ENCODE measurements at places on chromosomes 5 and 9. TPM values are rescaled to one million over a fixed set of nuclear protein-coding genes. Genes with fewer than 3 reads are reported as not detected.

The JAKMIP2 gene
- 0.09 TPM for polyA plus RNA-seq

The TAF11L5 gene
- polyA plus RNA-seq = not detected

The STX17 gene
- polyA plus RNA-seq = 7.8 TPM

The DNM1 gene
- 2.5 TPM for polyA plus RNA-seq

The GADD45G gene
- 56.0 TPM for polyA plus RNA-seq

DNA sequence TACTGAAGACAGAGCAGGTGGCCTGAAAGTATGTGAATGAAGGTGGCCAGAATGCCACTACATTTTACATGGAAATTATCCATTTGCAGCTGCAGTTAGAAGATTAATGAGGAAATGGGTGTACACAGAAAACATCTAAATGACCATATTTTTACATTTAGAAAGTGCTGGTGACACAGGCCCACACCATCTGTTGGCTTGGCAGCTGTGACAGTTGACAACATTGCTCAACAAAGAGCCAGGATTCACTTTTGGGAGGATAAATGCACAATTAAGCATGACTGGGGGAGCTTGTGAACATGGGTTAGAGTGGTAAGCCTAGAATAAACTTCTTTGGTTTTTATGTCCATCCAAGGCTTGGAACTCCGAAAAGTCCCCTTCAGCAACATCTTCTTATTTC is 360.5 kb downstream of the KCTD16 start:
- no peak for DNase-seq

- DNase-seq = no peak
Observed at GRCh38 chr5:24904981-24905517, 260.3 kb upstream of the CDH10 start.

DNA sequence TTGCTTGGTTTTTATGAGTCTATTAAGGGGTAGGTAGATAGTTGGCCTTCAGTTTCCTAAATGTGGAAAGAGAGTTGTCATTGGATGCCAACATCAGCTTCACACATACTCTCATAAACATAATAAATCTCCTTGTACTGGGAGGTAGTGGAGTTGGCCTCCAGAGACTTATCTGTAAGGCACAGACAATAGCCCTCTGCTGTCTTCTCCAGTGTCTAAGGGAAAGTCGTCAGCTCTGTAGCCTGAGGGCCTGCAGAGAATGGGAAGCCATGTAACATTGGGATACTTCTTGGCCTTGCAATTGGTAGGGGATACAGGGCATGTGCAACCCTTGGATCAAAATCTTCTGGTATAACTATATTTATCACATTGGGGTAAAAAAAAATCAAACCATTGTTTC is 331.9 kb upstream of the KLF9 start:
- no peak for DNase-seq

DNA sequence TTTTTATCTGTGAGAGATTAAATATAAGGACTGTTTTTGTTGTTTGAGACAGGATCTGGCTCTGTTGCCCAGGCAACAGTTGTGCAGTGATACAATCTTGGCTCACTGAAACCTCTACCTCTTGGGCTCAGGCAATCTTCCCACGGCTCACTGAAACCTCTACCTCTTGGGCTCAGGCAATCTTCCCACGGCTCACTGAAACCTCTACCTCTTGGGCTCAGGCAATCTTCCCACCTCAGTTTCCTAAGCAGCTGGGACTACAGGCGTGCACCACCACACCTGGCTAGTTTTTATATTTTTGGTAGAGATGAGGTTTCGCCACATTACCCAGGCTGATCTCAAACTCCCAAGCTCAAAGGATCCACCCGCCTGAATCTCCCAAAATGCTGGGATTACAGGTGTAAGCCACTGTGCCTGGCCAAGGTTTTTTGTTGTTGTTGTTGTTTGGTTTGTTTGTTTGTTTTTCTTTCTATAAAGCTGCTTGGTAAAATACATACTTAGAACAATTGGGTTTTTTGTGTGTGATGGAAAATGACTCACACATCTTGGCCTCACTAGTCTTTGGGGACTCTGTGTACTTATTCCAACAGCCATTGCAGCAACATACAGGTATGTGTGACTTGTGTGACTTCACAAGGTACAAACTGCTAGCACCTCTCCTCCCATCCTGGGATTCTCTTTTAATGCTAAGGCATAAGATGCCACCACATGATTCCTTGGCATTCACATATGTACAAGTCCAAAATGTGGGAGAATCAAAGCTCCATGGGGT is 36.5 kb upstream of the RASA1 start:
- DNase-seq = no peak

DNA sequence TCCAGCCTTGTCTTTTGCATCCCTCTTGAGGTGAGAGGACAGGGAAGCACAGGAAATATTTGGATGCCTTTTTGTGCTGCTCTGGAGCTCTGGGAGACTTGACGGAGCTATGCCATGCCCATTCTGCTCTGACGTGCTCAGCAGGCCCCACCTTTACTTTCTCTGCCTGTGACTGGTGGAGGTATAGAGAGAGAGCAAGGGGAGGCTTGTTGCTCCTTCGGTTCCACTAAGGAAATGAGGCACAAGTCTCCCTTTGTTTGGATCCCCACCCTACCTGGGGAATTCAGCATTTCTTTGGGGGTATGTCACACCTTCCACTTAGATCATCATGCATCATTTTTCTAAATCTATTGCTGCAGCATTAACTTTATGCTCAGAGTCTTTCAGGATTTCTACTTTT is 121.8 kb upstream of the CNTLN start:
- no peak for DNase-seq

DNA sequence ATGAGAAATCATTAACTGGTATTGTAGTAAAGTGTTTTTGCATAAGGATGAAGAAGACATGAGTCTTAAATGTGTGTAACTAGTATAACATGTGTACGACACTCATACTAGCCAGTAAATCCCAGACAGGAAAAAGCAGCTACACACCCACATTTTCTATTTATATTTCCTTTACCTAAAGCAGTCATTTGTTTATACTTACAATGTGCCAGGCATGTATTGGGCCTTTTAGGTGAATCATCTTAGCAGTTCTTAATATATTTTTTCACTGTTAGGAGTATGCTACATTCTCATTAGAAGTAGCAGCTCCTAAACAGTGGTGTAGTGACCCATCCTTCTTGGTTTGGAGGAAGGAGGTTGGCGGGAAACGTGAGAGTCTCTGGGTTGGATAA is 55.8 kb upstream of the TMC1 start:
- DNase-seq = no peak

DNA sequence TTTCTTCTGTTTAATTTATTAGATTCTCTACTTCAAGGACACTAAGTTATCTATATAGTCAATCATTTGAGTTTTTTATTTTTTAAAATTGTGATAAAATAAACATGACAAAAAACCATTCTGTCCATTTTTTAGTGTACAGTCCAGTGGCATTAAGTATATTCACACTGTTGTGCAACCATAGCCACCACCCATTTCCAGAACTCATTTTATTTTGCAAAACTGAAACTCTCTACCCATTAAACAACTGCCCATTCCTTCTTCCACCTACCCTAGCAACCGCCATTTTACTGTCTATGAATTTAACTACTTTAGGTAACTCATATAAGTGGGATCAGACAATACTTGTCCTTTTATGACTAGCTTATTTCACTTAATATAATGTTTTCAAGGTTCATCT is 275.6 kb downstream of the SH3GL2 start:
- DNase-seq = no peak

GRCh38 chr5:111681414-111682120 is 75.4 kb downstream of the NREP start:
- no peak for DNase-seq

GRCh38 chr9:84698323-84698722 is 28.8 kb downstream of the NTRK2 start:
- no peak for DNase-seq

GRCh38 chr9:113184539-113184938 is 33.7 kb downstream of the SLC31A2 start:
- DNase-seq = no peak

- DNase-seq = no peak
Observed at GRCh38 chr9:15059003-15059402, 148.8 kb upstream of the FREM1 start.

DNA sequence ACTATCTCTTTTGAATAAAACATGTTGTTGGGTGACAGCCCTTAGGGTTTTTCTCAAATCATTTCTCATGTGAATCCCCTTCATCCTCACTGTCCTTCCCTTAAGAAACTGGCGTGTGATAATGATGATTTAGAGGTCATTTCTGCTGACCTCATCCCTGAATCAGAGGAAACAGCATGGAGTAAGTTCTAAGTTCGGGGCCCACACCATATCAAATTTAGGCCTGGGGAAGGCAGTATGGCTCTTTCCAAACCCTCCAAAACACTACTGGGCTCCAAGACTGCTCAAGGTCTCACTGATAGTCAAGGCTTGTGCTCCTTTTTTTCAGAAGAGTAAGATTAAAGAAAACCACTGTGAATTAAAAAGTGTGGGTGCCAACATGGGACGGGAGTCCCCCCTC is 872 bp upstream of the SMIM3 start:
- DNase-seq = no peak

GRCh38 chr9:77417566-77417965 is 230.6 kb downstream of the GNA14 start:
- DNase-seq = no peak

GRCh38 chr5:89105171-89105695 is 222.2 kb upstream of the MEF2C start:
- no peak for DNase-seq

DNA sequence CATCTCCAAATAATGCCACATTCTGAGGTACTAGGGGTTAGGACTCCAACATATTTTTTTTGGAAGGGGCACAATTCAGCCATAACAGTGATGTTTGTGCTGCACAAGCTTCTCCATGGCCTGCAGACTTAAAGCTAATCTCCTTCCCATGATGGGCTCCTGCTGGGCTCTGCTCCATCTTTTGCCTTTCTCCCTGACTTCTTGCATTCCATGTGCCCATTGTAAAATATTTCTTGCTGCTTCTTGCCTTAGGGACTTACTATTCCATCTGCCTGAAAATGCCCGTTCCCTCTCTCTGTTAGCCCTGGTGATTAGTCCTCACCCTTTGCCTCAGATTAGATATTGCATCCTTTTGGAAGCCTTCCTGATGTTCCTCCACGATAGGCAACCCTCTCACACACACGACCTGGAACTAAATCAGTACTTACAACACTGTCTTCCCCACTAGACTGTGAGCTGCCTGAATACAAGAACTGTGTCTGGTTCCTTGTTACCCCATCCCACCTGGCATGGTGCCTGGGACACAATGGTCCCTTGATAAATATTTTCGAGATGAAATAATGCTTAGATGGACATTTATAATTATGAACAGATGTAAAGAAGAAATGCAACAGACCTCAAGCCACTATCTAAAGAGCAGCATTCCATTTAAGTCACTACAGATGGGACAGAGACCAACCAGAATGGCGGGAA is 33.5 kb downstream of the OR1J1 start:
- no peak for DNase-seq

- DNase-seq = no peak
Observed at GRCh38 chr5:87210743-87211142, 56.9 kb upstream of the RASA1 start.

DNA sequence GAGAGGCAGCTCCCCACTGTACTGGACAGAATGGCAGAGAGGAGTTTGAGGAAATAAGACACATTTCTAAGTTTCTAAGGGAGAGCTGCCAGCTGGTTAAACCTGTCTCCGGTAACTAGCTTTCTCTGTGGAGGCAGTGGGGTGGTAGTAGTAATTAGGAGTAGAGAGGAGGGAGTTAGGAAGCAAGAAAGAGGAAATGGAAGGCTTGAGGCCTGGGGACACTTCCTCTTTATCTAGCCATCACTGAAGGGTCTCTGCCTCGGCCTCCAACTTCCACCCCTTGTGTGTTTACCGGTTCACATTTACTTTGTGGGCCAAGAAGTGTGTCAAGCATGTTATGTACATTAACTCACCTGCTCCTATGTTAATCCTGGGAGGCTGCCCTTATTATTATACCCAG is 462.2 kb upstream of the DMAC1 start:
- DNase-seq = no peak

- no peak for DNase-seq
Observed at GRCh38 chr9:107932601-107933000, 443.0 kb upstream of the KLF4 start.

GRCh38 chr5:168939887-168940544 is 360.8 kb upstream of the PANK3 start:
- DNase-seq = no peak

- no peak for DNase-seq
Observed at GRCh38 chr5:173882632-173883031, 5.5 kb upstream of the CPEB4 start.

- no peak for DNase-seq
Observed at GRCh38 chr9:129995409-129996160, 47.4 kb downstream of the FNBP1 start.

Measured in heart right ventricle (tissue), 16 donors.